ENCODE measurements at places on chromosomes 4 and X. TPM values are rescaled to one million over a fixed set of nuclear protein-coding genes. Genes with fewer than 3 reads are reported as not detected.

MTMR8 gene
- 0.63 TPM for total RNA-seq

ADAM29 gene
- total RNA-seq = not detected

RNF4 gene
- 64.1 TPM for total RNA-seq

HSFX4 gene
- not detected for total RNA-seq

LRP2BP gene
- total RNA-seq = 0.10 TPM

PLXNA3 gene
- total RNA-seq = 9.2 TPM

FDCSP gene
- not detected for total RNA-seq

FAAH2 gene
- not detected for total RNA-seq

TXK gene
- total RNA-seq = 0.20 TPM

FMR1NB gene
- not detected for total RNA-seq

MED12 gene
- 13.4 TPM for total RNA-seq

TMPRSS11E gene
- total RNA-seq = not detected

RIBC1 gene
- 0.94 TPM for total RNA-seq

APLN gene
- 1.2 TPM for total RNA-seq

SMIM10 gene
- 0.17 TPM for total RNA-seq

G3BP2 gene
- 78.1 TPM for total RNA-seq

ADAMTS3 gene
- 0.06 TPM for total RNA-seq

TMEM35A gene
- not detected for total RNA-seq

PCYT1B gene
- not detected for total RNA-seq

MYOZ2 gene
- total RNA-seq = not detected

NPY2R gene
- total RNA-seq = 0.09 TPM

GAB3 gene
- 0.55 TPM for total RNA-seq

SOWAHB gene
- total RNA-seq = 0.06 TPM

IL21 gene
- not detected for total RNA-seq

AREG gene
- 96.5 TPM for total RNA-seq

SYNPO2 gene
- total RNA-seq = 0.96 TPM

DUSP21 gene
- total RNA-seq = not detected

PIN4 gene
- total RNA-seq = 34.6 TPM

All from A549 treated with RU486 at 1 μM for 4 hours (cell line).